ENCODE measurements at places on chromosomes 5 and 9.

DNA sequence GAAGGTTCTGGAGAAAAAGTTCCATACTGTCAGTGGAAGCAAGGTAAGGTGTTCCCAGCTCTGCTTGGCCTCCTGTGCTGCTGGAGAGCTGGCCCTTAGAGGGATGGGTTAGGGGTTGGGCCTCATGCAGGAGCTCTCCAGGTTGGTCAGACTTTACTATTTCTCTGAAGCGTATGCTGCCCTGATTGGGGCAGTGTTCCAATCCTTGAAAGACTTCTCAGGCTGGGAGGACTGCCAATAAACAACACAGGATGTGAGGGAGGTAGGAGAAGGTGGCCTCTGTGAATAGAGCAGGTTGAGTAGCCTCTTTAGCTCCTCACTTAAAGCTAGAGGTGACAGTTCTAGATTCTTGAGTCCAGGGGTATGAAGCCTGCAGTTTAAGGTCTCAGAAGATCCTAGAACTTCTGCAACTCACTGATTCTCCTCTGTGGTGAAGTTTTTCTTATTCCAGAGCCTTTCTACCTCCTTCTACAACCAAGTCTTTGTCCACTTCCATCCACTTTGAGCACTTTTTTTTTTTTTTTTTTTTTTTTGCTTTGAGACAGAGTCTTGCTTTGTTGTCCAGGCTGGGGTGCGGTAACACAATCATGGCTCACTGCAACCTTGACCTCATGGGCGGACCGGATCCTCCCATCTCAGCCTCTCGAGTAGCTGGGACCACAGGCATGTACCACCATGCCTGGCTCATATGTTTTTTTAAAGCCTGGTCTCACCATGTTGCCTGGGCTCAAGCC, 3.0 kb downstream of the HNRNPAB start:
- no peak for DNase-seq

DNA sequence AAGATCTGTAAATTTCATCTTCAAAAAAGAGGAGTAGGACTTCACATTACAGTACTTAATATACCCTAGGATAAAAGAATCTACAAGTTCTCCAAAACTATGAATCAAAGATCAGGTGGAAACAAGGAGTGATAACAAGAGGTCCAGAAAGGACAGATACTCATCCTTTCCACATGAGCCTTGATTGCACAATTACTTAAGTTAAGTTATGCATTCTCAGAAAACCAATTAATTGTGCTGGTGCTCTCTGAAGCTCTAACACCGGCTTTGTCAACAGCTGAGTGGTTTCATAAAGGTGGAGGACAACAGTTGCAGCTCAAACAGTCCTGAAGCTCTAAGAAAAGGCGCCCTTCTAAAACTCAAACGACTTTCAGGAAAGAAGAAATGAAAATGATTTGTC, 251.9 kb downstream of the BNC2 start:
- no peak for DNase-seq

- DNase-seq = no peak
Measured at GRCh38 chr9:71233646-71234045, 112.2 kb upstream of the TRPM3 start.

DNA sequence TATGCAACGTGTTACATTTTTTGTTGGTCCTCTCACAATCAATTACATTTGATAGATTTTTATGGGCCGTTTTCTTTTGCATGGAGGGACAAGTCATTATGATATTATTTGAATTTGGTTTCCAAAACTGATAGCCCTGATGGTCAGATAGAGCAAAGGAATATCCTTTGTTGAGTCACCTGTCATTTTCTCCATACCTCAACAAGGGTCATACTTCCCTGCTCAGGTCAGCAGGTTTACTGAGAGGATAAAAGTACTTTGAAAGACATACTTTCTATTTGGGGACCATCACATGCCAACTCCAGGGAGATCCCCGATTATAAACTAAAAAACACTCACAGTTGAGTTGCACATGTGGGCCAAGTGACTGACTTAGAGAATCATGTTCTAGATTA, 132.9 kb downstream of the SUSD1 start:
- DNase-seq = no peak

DNA sequence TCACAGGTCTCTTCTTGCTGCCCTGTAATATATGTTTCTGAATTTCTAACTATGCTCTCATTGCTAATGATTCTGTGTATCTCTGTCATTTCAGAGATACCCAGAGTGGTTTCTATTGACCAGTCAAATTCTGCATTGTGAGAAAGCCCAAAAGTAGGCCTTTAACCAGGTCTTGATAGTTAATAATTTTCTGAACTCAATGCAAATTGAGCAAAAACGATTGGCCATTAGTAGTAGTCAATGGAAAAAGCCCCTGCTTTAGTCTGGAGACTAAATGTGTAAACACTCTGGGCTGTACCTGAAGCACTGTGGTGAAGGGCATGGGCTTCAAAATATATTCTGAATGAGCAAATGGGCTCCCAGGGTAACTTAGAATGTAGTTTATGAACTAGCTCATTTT, 307.6 kb downstream of the ARL15 start:
- DNase-seq = no peak

- DNase-seq = no peak
Measured at GRCh38 chr5:15206133-15206532, 293.8 kb upstream of the FBXL7 start.

- DNase-seq = no peak
Measured at GRCh38 chr5:139426203-139426885, 13.0 kb downstream of the DNAJC18 start.

GRCh38 chr9:85895685-85896084, 45.3 kb upstream of the NAA35 start:
- no peak for DNase-seq
